ENCODE measurements at places on chromosomes 7 and 10.

- DNase-seq = no peak
Measured at GRCh38 chr7:151075978-151076426, 4.6 kb downstream of the FASTK start.

GRCh38 chr7:103887853-103888602, 101.4 kb downstream of the RELN start:
- DNase-seq = no peak

GRCh38 chr10:125568156-125568555, 114.8 kb downstream of the TEX36 start:
- no peak for DNase-seq

DNA sequence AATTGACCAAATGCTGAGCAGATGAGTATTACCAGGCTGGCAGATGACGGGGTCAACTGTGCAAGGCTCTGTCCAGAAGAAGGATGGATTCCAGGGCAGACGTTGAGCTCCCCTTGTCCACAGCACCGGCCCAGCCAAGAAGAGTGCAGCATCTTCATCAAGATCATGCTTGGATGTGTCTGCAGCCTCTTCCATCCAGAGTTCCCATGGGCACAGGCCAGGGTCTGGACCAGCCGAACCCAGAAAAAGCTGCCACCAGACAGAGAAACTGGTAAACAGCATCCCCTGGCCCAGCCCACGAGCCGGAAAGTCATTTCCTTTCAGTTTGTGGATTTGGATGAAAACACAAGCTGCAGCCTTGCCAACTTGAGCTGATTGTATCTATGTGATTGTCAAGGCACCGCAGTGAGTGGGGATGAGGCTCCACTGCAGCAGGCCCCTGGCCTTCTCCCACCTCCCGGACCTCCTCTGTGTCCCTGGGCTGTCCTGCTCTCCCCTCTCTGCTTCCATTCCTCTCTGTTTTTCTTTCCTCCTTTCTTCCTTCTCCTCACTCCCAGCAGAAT, 321.8 kb downstream of the TCERG1L start:
- no peak for DNase-seq

GRCh38 chr10:36721871-36722270, 403.5 kb upstream of the ANKRD30A start:
- no peak for DNase-seq

DNA sequence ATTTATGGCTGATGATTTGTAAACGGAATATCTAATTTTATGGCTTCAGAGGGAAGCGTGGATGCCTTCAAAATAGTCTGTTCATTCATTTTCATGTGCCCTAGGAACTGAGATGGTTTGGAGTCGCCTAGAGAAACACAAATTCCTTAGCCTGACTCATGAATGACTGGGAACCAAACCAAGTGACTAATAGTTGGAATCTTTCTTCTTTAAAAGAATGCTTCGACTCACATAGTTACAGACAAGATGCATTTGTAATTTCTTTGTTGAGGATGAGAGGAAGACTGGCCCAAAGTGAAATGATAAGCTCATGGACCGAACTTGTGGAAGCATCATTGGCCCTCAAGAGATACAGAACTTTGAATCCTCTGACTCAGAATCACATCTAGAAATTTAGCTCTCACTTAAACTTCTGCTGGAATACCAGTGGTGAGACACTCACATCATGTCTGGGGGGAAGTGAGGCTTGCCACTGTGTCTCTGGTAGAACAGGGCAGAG, 1107.2 kb downstream of the NRG3 start:
- no peak for DNase-seq

GRCh38 chr7:111424768-111425167, 137.5 kb downstream of the IMMP2L start:
- DNase-seq = no peak

DNA sequence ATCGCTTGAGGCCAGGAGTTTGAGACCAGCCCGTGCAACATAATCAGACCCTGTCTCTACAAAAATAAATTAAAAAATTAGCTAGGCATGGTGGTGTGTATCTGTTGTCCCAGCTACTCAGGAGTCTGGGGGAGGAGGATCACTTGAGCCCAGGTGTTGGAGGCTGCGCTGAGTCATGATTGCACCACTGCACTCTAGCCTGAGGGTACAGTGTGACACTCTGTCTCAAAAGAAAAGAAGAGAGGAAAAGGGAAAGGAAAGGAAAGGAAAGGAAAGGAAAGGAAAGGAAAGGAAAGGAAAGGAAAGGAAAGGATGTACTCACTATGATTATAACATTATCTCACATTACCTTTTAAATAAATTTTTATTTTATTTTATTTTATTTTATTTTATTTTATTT, 56.5 kb upstream of the MPP7 start:
- no peak for DNase-seq

- DNase-seq = no peak
Measured at GRCh38 chr10:34193931-34194626, 621.0 kb downstream of the PARD3 start.

- no peak for DNase-seq
Measured at GRCh38 chr10:100866010-100866409, 46.8 kb upstream of the SLF2 start.

DNA sequence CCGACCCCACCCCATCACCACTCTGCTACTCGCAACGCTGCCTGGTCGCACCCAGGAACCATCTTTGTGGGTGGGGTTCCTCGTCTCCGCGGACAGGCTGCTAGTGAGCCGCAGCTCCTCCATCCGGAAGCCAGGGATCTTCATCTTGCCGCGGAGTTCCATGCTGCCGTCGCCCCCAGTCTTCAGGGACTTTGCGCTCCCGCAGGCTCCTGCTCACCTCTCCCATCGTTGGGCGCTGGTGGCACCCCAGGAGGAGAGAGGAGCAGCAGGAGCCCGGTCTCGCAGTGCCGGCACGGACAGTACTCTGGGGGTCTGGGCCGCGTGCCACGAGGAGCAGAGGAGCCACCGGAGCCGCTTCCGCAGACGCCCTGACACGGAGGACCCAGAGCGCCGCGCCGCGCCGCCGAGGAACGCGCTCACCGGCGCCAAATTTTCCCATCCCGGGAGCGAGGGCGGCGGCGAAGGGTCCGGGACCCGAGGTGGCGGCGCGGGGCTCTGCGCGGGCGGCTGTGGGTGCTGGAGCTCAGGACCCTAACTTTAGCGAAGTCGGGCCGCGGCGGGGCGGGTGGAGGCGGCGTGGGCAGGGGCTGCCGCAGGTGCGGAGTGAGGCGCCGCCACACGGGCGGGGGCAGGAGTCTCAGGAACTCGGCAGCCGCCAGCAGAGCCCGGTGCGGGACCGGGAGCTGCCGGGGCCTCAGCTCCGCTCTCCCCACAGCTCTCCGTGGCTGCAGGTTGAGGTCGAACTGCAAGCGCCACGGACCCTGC, 750.1 kb upstream of the SORCS1 start:
- DNase-seq = no peak

DNA sequence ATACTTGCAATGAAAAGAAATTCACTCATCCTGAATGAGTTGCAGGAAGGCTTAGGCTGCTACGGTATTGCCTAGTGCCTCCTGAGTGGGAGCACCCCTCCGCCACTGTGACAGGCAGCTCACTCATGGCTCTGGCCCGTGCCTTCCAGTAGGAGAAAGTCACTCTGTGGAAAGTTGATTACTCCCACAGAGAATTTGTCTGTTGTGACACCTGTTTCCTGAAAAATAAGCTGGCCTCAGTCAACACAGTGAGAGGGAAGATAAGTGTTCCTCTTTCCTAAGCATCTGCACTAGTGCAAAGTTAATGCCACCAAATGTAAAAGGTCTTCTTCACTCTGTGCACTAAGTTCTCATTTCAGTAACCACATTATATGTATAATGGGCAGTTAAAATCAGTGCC, 158.8 kb upstream of the INHBA start:
- DNase-seq = no peak

DNA sequence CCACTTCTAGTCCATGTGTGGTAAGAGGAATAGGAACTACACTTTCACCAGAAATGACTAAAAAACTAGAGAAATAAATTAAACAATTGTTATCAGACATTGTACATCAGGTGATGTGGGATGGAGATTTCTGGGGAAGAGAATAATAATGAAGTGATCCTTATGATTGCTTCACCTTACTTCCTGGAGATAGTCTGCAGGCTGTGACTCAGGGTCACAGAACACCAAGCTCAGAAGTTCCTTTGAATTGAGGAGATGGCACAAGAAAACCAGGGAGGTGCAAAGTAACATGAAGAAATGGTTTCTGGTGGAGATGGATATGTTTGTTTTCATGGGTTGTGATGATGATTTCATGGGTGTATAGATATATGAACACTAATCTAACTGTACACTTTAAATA, 44.5 kb downstream of the ZWINT start:
- DNase-seq = no peak

DNA sequence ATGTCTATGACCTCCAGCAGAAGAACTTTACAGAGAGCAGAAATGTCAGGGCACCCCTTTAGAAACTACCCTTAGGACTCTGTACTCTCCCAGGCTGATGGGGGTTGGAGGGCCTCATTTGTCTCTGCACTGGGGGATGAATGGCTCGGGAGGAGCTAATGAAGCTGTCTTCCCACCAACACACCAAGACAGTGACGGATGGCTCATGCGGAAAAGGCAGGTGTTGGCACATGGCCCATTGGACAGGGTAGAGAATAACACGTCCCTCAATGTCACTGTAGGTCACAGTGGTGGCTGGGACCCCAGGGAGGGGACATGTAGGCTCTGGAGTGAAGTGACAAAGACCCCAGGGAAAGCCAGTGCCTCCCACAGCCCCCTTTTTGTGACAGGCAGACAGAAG, 64.0 kb upstream of the PCBD1 start:
- DNase-seq = no peak

DNA sequence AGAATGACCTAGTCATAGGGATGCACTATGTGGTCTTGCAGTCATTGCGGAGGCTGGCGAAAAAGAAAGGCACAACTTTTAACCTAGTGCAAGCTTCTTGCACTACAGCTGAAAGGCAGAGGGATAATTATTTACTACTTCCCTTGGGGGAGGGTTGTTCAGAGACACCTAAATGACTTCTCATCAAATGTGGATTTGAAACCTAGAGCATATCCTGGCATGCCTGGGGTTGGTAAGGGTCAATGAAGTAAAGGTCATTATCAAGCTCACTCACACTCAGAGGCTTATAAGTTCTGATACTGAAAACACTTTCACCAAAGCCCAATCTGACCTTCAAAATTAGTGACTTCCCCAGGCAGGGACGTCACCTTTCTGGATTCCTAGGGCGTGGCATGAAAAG, 108.9 kb upstream of the AMPH start:
- DNase-seq = no peak

- DNase-seq = no peak
Measured at GRCh38 chr10:118523775-118524174, 71.7 kb downstream of the PRLHR start.

DNA sequence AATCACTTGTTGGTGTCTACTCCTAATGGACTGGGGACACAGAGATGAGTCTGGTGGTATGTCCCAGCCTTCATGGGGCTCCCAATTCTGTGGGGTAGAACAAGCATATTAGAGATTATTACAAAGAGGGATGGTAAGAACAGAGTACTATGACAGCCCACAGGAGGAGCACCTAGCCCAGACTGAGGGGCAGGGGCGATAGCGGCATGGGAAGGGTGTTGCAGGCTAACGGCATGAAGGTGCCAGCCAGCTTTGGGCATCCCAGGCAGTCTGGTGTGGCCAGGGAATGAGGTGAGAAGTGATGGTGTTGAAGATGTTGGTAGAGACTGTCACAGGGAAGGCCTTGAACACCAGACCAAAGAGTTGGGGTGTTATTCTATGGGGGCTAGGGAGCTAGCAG, 280.0 kb downstream of the RPS24 start:
- no peak for DNase-seq

GRCh38 chr10:80472234-80473095, 18.4 kb downstream of the TSPAN14 start:
- DNase-seq = no peak

DNA sequence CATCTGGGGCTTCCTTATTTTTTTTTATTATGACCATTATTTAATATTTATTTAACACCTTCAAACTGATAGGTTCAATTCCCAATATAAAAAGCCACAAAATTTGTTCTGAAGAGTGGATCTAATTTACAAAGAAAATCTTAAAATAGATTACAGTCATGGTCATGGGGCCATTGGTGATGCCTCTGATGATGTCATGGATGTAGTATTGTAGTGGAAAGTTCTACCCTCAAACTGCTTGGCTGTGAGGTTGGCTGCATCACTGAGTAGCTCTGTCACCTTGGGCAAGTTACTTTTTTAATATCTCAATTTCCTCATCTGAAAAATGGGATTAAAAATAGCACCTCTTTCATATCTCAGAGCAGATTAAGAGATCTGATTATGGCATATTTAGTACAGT, 128.5 kb downstream of the DKK1 start:
- DNase-seq = no peak

- DNase-seq = no peak
Measured at GRCh38 chr10:24465891-24466818, 257.2 kb downstream of the KIAA1217 start.

DNA sequence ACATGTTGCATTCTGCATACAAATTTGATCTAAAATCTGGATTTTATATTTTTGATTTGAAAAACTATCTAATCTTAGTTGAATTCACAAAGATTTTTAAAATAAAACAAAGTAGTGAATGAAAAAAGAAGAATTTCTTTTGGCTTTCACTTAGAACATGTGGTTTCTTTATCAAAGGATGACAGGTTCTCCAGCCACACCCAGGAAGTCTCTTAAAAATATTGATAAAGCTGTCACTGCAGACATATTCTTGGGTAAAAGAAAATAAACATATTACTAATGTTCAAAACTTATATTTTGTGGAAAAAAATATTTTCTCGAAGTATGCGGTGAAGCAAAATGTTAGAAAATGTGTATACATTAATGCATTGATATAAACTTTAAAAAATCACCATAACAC, 44.3 kb downstream of the ARL4A start:
- DNase-seq = no peak

DNA sequence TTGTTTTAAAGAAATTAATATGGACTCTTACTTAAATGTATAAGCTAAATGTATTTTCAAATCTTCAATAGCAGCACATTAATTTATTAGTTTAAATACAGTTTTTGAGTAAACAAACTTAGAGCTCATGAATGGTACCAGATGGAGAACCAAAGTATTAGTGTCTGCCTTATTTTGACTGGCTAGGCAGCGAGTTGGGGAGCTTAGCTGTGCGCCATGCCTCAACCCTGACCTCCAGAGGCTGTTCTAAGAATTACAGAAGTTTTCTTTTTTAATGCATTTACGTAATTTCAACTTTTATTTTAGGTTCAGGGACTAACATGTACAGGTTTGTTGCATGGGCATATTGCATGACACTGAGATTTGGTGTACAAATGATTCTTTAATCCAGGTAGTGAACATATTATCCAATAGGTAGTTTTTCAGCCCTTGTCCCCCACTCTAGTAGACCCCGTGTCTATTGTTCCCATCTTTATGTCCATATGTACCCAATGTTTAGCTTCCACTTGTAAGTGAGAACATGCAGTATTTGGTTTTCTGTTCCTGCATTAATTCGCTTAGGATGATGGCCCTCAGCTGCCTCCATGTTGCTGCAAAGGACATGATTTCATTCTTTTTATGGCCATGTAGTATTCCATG, 166.8 kb downstream of the IQUB start:
- peak; percentile 69 for DNase-seq

- DNase-seq = no peak
Measured at GRCh38 chr10:48399056-48399541, 92.6 kb downstream of the MAPK8 start.

Data from NCI-H1092 treated with DMSO at 0.1 percent for 48 hours (cell line).